IPS DF 6.9 (cell line): ENCODE measurements at places on chromosomes 5 and 9.

DNA sequence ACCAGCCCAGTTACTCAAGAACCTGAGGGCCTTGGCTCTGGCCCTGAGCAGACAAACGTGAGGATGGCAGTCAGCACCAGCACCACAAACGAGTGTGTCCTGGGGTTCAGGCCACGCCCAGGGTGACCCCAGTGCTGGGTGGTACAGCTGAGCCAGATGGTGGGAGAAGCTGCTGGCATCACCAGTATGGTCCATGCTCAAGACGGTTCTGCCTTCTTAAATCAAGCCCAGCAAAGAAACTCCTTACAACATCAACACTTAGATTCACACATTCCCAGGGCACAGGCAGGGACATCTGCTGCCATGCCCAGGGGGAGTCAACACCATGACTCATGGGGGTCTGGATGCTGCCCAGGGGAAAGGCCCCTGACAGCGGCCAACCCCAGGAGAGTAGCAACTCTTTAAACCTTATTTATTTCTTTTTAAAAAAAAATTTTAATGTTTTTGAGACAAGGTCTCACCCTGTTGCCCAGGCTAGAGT is 31.3 kb downstream of the IPPK start:
- no peak for DNase-seq

- no peak for DNase-seq
Measured at GRCh38 chr5:64566310-64566916, 60.6 kb downstream of the RGS7BP start.

- no peak for DNase-seq
Measured at GRCh38 chr5:168023191-168023590, 268.3 kb upstream of the WWC1 start.

GRCh38 chr5:4208996-4209395 is 613.4 kb downstream of the IRX1 start:
- DNase-seq, result no peak

DNA sequence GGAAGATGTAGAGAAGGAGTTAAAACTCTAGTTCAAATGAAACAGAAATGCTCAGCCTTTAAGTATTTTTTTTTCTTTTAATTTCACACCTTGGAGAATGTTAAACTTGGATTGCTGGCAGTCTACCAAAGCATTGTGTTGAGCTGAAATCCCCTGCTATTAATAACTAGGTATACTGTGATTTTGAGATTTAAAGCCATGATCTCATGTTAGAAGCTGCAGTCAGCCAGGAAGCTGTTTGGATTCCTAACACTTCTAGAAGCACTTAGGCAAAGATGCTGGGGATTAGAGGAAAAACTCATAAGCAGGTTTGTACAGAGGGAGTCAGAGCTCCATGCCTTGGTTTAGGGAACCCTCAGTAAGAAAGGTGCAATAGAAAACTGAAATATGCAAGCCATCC is 141.4 kb downstream of the KIF4B start:
- DNase-seq, result no peak

GRCh38 chr5:16064135-16064893 is 115.3 kb downstream of the MARCHF11 start:
- DNase-seq, result no peak

- DNase-seq, result no peak
Measured at GRCh38 chr9:133460405-133461175, 812 bp downstream of the CACFD1 start.

- DNase-seq, result no peak
Measured at GRCh38 chr5:143501310-143502044, 98.0 kb upstream of the NR3C1 start.

GRCh38 chr5:27818888-27819287 is 780.5 kb upstream of the CDH9 start:
- DNase-seq, result no peak

- DNase-seq, result no peak
Measured at GRCh38 chr9:133348718-133349573, 928 bp downstream of the RPL7A start.

DNA sequence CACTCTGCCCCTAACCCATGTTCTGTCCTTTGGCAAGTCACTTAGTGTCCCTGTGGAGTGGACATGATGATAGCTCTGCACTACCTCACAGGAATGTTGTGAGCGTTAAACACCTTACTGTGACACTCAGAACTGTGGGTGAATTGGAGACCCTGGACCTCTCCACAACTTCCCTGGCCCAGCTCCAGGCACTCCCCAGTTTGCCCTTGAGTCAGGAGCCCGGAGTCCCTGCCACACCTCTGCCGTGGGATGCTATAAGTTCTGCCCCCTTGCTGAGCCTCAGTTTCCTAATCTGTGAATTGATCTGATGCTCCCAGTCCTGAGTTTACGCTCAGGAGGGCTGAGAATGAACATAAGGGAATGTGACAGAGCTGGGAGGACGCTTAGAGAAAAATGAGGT is 34.4 kb downstream of the GSN start:
- no peak for DNase-seq
